Spinal cord (tissue), 10 donors: ENCODE measurements at places on chromosomes 1 and 21.

DNA sequence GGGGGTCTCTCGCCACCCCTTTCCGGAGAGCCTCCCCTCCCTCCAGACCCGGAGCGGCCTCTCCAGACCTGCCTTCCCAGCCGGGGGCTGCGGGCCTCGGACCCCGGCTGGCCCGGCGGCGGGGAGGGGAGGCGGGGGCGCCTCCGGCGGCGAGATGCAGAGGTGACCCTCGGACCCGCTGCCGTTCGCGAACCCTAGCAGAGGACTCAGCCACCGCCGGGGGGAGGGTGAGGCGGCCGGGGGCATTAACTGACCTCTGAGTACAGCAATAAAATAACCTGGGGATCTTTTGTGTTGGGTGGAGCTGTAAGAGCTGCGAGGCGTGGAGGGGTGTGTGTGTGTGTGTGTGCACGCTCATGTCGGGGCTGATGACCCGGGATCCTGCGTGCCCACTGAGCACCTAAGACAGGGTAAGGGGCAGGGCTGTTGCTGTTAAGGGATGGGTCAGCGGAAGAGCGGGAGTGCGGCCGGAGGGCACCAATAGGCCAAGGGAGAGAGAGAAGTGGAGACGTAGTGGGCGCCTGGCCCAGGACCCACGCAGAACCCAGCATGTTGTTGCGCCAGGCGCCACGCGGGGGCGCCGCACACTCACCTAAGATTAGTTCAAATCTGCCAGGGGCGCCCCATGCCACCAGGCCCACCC lies 6.3 kb downstream of the HAPLN2 start:
- no peak for DNase-seq

GRCh38 chr1:99659755-99660210 lies 13.9 kb downstream of the PALMD start:
- DNase-seq = no peak

- no peak for DNase-seq
Measured at GRCh38 chr1:212629450-212630157, 21.0 kb downstream of the ATF3 start.

GRCh38 chr1:111795401-111795800 lies 39.7 kb downstream of the DDX20 start:
- DNase-seq = no peak

DNA sequence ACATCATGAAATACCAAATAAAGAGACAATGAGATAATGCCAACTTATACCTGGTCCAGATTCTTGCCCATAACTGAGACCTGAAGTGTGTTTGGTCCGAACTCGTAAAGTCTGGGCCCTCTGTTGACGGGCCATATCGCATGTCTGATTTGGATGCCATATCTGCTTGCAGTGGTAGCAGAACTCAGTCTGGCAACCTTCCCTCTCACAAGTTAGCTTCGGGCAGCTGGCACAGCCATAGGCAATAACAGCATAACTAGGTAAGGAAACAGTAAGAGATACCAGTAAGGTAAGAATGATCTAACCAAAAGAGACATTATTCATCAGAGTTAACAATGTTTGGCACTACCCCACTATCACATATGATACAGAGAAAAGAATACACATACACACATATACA lies 15.1 kb downstream of the RNF19B start:
- DNase-seq = no peak

DNA sequence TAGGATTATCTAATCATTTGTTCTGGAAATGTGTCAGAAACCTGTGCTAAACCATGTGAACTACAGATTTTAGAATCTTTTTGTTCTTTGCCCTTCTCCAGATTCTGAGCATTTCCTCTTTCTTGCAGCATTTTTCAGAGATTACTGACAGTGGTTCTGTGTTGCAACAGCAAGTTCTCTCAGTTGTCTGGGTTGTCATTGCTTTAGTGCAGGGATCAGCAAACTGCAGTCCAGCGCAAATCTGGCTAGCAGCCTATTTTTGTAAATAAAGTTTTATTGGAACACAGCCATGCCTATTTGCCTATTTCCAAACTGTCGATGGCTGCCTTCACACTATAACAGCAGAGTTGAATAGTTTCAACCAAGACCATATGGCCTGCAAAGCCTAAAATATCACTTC lies 66.3 kb upstream of the LRRC8D start:
- DNase-seq = no peak

GRCh38 chr1:183245357-183245756 lies 59.3 kb downstream of the LAMC2 start:
- no peak for DNase-seq

DNA sequence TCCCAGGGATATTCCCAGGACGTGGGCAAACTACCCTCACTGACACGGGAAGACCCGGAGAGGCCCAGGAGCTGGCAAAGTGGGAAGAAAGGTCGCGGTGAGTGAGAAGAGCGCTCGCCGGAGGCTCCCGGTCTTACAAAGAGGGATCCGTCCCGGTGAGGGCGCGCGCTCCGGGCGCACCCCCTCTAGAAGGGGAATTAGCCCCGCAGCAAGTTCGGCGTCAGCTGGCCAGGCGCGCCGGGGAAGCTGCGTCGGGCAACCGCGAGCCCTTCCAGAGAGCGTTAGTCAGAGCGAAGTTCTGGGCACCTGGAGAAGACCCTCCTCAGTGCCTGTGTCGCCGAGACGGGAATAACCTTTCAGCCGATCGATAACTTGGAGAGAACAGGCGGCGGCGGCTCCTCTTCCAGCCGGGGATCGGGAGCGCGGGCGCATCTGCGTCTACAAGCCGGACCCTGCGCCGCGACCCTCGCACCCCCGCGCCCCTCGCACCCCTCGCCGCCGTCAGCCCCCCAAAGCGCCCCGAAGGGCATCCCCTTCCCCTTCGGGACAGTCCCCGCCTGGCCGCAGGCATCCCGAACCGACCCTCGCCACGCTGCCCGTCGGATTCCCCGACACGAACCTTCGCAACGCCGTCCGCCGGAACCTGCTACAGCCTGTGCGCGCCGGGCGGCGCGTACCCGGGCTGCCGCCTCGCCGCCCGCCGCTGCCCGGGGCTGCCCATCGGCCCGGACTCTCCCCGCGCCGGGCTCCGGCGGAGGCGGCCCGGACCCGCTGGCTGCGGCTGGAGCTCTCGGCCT lies 485 bp downstream of the SIPA1L2 start:
- DNase-seq = no peak

- no peak for DNase-seq
Measured at GRCh38 chr1:244035358-244035757, 15.7 kb upstream of the ZBTB18 start.

DNA sequence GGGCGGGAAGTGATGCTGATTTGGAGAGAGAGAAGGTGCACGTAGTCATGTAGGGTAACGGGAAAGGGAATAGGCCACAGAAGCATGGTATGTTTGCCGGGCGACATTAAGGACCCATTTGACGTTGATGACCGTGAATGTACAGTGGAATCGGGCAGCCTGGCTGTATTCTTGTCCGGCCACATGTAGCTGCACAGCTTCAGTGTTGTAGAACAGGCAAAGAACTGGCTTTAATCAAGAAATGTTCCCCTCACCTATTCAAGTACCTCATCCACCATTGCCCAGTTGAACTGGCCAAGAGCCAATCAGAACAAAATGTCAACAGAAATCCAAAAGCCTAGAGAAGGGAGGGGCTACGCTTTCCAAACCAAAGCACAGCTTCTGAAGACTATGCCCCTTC lies 104.8 kb downstream of the DHRS3 start:
- no peak for DNase-seq

DNA sequence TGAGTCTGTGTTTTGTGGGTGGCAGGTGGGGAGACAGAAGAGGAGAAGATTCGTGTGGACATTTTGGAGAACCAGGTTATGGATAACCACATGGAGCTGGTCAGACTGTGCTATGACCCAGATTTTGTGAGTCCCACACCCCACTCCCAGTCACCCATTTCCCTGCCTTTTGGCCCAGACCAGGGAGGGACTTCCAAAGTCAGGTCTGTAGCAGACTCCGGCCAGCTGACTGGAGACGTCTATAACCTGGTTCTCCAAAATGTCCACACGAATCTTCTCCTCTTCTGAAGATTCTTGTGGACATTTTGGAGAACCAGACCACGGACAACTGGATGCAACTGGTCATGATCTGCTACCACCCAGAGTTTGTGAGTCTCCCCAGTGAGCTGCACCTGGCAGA lies 1.6 kb downstream of the GSTM5 start:
- no peak for DNase-seq

GRCh38 chr1:21857840-21858670 lies 46.0 kb downstream of the LDLRAD2 start:
- no peak for DNase-seq

- peak; percentile 90 for DNase-seq
Measured at GRCh38 chr1:26799479-26800142, 11.9 kb downstream of the PIGV start.

GRCh38 chr1:32770221-32770731 lies 46.9 kb downstream of the YARS1 start:
- no peak for DNase-seq

DNA sequence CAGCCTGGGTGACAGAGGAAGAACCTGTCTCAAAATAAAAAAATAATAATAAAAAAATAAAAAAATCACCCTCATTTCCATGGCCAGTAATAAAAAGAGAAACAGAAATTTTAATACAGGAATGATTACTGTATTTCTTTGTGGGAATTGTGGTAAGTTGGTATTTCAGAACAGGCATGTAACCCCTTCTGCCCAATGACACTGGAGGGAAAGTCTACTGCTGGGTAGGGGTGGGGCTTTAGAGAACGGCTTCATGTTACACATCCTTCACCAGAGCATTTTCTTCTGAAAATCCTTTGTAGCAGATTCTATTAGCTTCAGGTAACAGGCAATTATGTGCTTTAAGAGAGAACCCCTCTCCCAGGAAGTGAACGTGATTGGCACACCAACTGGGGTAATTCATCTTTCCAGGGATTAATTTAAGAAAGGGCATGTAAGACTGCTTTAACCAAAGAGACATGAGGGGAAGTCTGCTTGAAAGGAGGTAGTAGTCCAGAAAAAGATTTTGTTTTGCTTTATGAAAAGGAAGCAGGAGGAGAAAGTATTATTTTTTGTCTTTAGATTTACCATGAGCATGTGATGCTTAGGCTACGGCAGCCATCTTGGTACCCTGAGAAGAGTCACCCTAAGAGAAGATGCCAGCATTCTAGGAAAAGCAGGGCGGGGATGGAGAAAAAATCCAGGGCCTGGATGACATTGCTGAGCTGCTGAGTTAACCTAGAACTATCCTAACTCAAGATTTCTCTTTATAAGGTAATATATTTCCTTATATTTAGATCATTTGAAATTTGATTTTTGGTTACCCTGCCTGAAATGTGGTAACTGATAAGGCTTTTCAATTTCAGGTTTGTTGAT lies 57.7 kb upstream of the DPT start:
- DNase-seq = no peak

GRCh38 chr1:232974971-232975370 lies 24.6 kb downstream of the NTPCR start:
- no peak for DNase-seq

DNA sequence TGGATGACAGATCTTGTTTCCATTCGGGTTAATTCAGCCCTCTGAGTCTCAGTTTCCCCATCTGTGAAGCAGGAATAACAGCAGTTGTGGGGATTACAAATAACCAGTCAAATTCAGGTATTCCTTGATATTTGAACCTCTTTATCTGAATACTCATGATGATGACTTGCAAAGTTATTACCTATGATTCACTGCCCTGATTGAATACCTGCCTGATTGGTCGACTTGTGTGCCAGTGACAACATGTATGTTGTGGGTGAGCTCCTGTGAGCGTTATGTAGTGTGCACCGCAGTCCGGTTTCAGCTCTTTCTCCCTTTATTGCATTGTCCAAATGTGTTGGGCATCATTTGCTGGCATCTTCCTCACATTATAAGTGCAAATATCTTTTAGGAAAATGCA lies 9.5 kb upstream of the TMEM61 start:
- no peak for DNase-seq

- no peak for DNase-seq
Measured at GRCh38 chr1:200660719-200661118, 9.0 kb downstream of the DDX59 start.

DNA sequence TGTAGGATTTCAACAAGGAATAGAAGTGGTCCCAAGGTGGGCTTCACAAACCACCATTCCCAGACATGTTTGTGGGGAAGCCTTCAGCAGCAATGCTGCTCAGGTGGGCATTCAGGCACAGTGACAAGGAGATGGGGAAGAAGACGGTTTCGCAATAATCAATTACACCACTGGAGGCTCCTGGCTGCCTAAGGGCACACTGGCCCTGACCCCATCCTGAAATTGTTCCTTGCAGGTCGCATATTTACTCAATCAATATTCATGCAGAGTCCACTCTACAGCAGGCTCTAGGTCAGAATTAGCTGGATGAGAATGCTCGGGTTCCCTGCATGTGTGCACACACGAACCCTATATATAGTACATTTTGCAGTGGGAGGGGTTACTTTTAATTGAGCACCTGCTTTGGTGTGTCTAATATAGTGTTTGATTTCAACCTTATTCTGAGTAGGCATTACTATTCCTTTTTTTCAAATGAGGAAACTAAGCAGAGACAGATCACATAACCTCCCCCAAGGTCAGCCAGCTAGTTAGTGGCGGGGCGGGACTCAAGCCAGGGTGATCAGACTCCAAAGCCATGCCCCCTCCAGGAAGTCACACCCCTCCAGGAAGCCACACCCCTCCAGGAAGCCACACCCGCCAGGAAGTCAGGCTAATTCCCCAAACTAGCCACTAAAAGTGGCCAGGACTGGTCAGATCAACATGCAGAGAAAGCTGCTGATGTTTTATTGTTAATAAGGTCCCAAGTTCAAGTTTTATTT lies 106.5 kb downstream of the HLCS start:
- no peak for DNase-seq

GRCh38 chr1:208150833-208151458 lies 93.2 kb downstream of the PLXNA2 start:
- DNase-seq = no peak

DNA sequence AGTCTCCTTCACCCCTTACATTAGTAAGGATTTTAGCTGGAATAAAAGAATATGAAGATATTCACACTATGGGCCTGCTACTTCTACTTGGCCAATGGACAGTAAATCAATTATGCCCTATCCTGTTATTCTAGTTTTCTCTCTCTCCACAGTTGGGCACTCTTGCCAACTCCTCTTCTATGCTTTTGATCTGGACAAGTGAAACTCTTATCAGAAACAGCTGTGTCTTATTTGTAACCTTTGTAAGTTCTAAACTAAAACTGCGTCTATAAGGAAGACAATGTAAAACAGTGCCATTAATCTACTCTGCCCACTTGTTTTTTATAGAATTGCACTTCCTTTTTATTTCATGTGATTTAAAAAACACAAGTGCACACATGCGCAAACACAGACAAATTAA lies 244.0 kb upstream of the DMRTA2 start:
- DNase-seq = no peak

- DNase-seq = no peak
Measured at GRCh38 chr1:245084551-245084950, 70.2 kb upstream of the KIF26B start.

- peak; percentile 55 for DNase-seq
Measured at GRCh38 chr1:182656842-182657397, 27.5 kb downstream of the RGS8 start.

GRCh38 chr1:170150016-170150415 lies 4.3 kb downstream of the NTMT2 start:
- DNase-seq = no peak

GRCh38 chr1:223153177-223154119 lies 10.4 kb upstream of the TLR5 start:
- DNase-seq = no peak
